ENCODE measurements at places on chromosomes 12 and 14.

- DNase-seq: no peak
Measured at GRCh38 chr14:80354860-80355581, 143.7 kb upstream of the DIO2 start.

DNA sequence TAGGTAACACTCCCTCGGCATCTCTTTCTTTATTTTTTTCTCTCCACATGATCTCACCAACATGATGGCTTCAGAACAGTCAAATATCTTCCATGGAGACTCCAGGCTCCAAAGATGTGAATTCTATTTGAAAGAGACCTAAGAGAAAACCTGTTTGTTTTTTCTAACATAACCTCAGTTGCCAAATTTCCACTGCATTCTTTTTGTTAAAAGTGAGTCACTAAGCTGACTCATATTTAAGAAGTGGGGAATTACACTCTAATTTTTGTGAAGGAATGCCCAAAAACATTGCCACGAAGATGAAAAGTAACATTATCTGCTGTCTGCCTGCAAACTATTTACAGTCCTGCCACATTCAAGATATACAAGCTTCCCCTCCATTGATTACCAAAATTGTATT, 1337.6 kb downstream of the LRFN5 start:
- DNase-seq: peak; percentile 33

DNA sequence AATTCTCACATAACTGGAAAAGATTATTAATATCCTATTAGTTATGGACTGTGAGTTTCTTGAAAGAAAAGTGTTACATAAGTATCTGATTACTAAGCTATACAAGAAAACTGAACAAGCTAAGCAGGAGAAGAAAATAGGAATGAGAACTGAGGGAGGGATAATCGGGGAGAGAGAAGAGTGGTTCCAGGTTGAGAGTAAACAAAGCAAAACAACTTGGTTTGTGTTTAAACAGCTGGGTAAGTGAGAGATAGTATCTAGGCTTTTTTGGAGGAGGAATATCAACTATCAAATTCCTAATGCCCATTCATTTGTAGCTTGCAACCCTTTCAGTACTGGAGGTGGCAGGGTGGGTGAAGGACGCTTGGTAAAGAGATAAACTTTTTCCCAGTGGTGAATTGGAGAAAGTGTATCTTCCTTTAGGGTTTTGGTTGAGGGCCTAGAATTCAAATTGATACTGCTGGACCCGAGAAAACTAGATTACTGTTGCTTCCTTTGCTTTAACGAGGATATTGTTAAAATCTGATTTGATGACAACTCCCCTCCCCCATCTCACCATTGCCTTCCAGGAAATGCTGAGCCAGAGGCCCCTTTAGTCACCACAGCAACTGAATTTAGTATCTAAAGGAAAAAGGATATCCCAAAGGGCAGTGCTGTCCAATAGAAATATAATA, 2.0 kb upstream of the SLC2A3 start:
- no peak for DNase-seq

GRCh38 chr14:95330591-95331370, 11.1 kb upstream of the CLMN start:
- DNase-seq: no peak

DNA sequence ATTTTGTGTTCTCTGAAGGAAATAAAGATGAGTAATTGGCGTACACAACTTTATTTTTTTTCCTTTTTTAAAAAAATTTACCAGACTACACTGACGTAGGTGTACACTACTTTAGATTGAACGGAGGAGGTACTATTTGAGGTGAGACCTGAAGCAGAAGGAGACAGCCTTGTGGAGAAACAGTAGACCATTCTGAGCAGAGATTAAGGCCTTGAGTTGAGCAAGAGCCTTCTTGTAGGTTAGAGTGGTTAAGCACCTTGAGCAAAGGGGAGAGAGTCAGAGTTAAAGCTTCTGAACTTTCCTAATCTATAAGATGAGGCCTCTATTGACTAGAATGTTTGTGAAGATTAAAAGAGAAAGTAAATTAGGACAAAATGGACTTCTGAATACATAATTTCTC, 2.5 kb downstream of the LEMD3 start:
- no peak for DNase-seq

Data from NCI-H226 (cell line).